ENCODE measurements at places on chromosomes 6 and 20. TPM values are rescaled to one million over a fixed set of nuclear protein-coding genes. Genes with fewer than 3 reads are reported as not detected.
A peak's percentile ranks its signal among the peaks of the same experiment; 100 is the strongest.

DNA sequence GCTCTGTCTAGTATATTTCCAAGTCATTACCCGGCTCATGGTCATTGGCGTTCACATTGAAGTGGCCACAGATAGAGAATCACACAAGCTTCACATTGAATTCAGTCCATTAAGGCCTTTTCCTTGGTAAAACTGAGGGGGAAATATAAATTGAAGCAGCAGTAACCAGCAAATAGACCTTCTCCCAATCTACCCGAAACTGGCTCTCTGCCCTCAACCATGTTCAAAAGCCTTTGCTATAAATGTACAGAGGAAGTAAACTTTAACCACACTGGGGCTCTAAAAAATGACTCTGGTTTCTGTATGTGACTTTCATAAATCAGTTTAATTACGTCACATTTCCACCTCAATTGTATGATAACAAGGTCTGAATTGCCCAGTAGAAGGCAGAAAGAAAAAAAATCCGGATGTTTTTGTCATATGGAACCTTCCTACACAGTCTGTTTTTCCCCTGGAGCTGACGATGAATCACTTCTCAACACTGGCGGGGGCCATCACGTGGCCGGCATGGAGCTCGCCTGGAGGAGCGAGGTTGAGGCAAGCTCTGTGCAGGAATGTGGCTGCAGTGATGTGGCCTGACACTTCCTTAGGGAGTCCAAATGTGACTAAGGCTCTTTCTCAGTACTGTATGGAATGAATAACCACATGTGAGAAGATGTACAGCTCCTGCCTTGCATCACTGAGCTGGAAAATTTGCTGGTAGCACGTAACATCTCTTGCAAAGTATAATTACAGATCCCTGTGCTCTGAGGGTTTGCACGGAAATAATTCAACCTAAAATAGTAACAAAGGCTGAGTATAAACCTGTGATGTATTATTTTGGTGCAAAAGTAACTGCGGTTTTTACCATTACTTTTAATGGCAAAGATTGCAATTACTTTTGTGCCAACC is 58.6 kb upstream of the SNX9 start:
- DNase-seq = peak; percentile 99

The MAPK13 gene
- polyA plus RNA-seq = 6.8 TPM

GRCh38 chr6:7468382-7469081 is 72.9 kb upstream of the DSP start:
- peak; percentile 23 for DNase-seq

The PLEKHG1 gene
- polyA plus RNA-seq = 1.7 TPM

- no peak for DNase-seq
Observed at GRCh38 chr6:152062476-152062875, 255.0 kb downstream of the ESR1 start.

DNA sequence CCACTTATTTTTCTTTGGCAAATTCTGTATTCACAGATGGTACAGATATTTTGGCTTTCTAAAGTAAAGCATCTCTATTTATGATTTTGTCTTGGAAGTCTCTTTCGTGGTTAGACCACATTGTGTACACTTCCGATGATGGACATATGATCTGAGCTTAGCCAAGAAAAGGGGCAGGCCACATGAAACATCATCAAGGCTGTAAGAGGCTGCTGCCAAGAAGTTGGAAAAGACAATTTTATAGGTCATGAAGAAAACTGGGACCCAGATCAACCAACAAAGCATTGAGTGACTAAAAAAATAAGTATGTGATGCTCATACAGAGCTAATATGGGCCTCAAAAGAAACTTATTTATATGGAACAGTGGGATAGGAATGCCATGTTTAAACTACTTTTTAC is 266.4 kb downstream of the HAO1 start:
- DNase-seq = peak; percentile 70

DNA sequence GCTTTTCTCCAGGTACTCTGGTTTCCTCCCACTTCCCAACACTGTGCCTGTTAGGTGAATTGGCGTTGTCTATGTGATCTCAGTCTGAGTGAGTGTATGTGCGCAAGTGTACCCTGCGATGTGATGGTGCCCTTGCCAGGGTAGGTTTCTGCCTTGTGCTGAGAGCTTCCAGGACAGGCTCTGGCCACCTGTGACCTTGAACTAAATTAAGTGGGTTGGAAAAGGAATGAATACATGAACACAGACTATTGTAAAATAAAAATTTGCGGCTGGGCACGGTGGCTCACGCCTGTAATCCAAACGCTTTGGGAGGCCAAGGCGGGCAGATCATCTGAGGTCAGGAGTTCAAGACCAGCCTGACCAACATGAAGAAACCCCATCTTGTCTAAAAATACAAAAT is 678.0 kb downstream of the DHX35 start:
- DNase-seq = no peak

The GSTA2 gene
- polyA plus RNA-seq = not detected

DNA sequence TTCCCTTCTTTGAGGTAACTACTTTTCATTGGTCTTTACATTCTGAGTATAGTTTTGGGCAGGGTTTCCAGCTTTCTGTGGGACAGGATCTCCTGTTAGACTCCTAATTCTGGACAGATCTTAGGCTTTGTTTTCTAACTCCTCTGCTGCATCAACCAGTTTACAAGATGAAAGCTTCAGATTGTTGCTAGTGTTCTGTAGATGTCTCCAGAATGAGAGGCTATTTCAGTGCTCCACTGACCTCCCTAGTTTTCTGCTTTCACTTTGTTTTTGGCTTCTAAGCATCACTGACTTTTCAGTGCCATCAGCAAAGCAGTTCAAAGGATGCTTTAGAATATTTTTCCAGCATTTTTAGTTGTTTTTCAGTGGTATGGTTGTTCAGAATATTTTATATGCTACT is 101.4 kb downstream of the LIN28B start:
- no peak for DNase-seq

The TNFRSF21 gene
- 8.9 TPM for polyA plus RNA-seq

DNA sequence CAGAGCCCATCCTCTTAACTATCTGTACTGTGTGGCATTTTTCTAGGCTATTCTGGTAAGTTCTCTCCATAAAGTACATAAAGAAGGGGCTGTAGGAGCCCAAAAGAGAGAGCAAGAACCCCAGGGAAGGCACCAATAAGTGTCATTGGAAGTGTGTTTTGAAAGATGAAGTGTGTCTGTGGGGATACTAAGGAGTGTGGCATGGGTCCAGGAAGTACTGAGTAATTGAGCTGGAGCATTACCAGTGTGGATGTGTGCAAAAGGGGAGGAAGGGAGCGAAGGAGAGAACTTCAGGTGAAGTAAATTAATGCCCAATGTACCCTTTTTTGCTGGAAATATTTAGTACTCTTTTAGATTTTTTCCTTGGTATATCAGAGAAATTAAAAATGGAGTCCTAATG is 63.9 kb downstream of the KCNS1 start:
- peak; percentile 67 for DNase-seq

The BPIFA1 gene
- not detected for polyA plus RNA-seq

- peak; percentile 21 for DNase-seq
Observed at GRCh38 chr6:39137245-39137644, 22.3 kb upstream of the SAYSD1 start.

The RNF144B gene
- 0.29 TPM for polyA plus RNA-seq

- no peak for DNase-seq
Observed at GRCh38 chr6:130826442-130827246, 562 bp upstream of the SMLR1 start.

GRCh38 chr6:16249971-16250370 is 11.6 kb downstream of the GMPR start:
- peak; percentile 40 for DNase-seq

The COX7A2 gene
- polyA plus RNA-seq = 159 TPM

DNA sequence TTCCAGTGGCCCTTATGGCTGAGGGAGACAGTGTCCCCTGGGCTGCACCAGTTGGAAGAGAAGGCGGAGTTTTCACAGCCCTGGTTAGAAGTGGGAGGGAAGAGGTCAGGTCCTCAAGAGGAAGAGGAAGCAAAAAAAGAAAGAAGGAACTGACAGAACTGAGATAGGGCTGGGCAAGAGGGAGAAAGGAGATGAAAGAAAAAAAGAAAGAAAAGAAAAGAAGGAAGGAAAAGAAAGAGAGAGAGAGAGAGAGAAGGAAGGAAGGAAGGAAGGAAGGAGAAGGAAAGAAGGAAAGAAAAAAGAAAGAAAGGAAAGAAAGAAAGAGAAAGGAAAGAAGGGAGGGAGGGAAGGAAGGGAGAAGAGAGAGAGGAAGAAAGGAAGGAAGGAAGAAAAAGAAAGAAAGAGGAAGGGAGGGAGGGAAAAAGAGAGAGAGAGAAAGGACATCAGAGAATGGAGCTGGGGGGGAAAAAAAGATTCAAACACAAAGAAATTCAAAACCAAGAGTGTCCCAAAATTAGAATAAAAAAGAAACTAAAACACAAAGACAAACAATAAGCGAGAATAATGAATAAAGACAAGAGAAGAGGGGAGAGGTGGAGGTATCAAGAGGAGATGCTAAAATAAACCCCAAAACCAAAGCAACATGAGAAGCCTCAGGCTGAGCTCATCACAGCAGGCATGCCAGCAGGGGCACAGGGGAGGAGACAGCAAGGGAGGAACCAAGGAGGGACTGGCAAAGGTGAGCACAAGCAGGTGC is 5.3 kb upstream of the FUCA2 start:
- no peak for DNase-seq
